H9 (cell line): ENCODE measurements at places on chromosomes 4 and X.

- no peak for DNase-seq
Measured at GRCh38 chrX:132058975-132059374, 35.9 kb downstream of the STK26 start.

GRCh38 chrX:9356846-9357245, 108.0 kb upstream of the TBL1X start:
- DNase-seq, result no peak

- DNase-seq, result no peak
Measured at GRCh38 chr4:22674700-22675099, 18.0 kb upstream of the GBA3 start.

GRCh38 chr4:82629238-82630000, 67.6 kb upstream of the TMEM150C start:
- no peak for DNase-seq

DNA sequence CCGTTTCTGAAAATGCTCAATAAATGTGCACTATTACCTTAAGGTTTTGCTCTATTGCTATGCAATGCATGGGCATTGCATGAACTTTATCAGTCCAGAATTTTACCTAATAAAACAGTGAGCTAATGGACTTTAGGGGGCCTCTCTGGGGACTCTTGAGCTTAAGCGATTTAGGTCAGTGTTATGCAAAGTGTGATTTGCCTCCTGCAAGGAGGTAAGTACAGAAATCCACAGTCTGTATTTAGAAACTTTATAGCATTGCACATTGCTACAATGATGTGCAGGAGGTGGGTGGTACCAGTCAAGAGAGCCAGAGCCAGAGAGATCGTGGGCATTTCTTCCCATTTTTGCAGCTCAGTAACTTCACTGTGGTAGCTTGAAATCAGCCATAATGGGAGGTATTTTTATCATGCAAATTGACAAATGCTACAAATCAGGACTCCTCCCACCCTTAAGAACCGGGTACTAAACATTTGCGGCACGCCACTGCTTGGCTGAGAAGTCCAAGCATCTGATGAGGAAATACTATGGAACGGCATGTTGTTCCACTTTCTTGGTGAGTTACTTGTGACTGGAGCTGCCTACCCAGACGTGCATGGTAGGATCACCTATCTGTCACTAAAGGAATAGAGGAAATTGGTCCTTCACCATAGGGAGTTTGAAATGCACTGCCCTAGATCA, 174.6 kb upstream of the PGRMC2 start:
- DNase-seq, result no peak

- no peak for DNase-seq
Measured at GRCh38 chrX:68372665-68373064, 60.6 kb downstream of the OPHN1 start.

DNA sequence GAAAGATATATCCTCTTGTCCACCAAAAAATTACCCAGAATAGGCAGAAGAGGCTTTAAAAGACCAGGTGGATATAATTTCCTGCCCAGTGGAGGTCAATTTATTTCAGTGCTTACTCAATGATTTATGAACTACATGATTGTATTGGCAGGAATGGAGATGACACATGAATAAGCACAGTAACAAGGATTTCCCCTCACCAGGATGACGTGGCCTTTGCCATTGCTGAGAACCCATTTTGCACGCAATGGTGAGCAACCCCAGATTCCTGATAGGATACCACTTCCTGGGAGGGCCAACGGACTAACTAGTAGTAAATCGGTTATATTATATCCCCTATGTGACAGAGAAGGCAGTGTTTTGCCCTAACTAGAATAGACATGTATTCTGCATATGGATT, 11.6 kb upstream of the TTC29 start:
- no peak for DNase-seq

- no peak for DNase-seq
Measured at GRCh38 chr4:20574986-20575385, 125.3 kb upstream of the PACRGL start.
